ENCODE measurements at places on chromosomes 6 and 20. TPM values are rescaled to one million over a fixed set of nuclear protein-coding genes. Genes with fewer than 3 reads are reported as not detected.

Gene DCBLD1
- total RNA-seq: 24.4 TPM

Gene SNAP91
- total RNA-seq: not detected

GRCh38 chr20:51132279-51132678, 109.4 kb upstream of the KCNG1 start:
- DNase-seq: no peak

DNA sequence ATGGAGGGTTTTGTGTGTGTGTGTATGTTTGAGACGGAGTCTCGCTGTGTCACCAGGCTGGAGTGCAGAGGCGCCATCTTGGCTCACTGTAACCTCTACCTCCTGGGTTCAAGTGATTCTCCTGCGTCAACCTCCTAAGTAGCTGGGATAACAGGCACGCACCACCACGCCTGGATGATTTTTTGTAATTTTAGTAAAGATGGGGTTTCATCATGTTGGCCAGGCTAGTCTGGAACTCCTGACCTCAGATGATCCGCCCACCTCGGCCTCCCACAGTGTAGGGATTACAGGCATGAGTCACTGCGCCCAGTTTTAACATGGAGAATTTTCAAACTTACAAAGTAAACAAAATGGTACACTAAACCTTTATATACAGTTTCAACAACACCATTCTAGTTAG, 22.8 kb downstream of the AMD1 start:
- no peak for DNase-seq

DNA sequence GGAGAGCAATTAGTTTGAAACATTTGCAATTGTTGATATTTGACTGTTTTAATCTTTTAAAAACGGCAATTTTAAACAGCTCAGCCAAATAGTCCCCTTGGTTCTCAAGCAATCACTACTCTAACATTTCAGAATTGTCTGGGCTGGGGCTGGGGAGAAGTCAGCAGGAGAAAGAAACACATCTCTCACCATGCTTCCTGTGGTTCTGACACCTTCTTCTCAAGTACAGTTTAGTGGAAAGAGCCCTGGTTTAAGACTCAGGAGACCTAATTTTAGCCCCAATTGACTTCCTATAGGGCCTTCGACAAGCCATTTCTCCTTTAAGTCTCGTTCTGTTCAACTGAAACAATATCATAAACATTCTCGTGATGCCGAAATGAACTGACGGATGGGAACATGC, 168.4 kb upstream of the CDYL start:
- no peak for DNase-seq

GRCh38 chr6:14354919-14355572, 237.5 kb downstream of the CD83 start:
- no peak for DNase-seq

DNA sequence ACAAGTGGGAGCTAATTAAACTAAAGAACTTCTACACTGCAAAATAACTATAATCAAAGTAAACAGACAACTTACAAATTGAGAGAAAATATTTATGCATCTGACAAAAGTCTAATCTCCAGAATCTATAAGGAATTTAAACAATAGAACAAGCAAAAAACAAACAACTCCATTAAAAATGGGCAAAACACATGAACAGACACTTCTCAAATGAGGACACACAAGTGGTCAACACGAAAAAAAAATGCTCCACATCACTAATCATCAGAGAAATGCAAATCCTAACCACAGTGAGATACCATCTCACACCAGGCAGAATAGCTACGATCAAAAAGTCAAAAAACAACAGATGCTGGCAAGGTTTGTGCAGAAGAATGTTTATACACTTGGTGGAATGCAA, 36.2 kb downstream of the STMND1 start:
- DNase-seq: no peak
